Stimulated activated CD4-positive, alpha-beta T cell treated with anti-CD3 and anti-CD28 coated beads, Interleukin-15, amount 100 ng/mL, for 48 hours (primary cell): ENCODE measurements at places on chromosomes 7 and 10.

DNA sequence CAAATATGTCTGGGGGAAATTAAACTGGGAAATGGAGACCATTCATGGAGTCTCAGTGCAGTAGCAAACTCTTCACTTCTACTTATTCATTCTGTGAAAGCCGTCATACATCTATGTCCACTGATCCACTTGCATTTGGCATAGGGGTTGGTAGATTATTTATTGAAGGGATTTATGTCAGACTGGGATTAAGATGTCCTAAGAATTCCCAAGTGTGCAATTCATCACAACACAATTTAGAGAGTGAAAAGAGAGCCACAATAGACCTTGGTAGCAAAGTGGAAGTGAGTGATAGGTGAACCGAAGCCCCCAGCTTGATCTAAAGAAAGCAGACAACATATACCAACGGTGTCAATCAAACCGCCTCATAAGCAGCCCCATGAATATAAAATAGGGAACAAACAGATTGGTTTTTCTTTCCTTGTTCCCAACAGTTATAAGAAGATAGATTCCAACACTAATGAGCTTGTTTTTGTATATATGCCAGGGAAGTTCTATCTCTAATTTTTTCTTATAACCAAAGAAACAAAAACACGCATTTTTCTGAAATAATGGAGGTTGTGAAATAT, 234.3 kb downstream of the CACNA2D1 start:
- no peak for DNase-seq

GRCh38 chr10:91907914-91908336, 1.4 kb downstream of the FGFBP3 start:
- DNase-seq = no peak

- no peak for DNase-seq
Observed at GRCh38 chr10:77959384-77959783, 32.8 kb upstream of the DLG5 start.

GRCh38 chr10:22317771-22318565, 1.8 kb downstream of the COMMD3 start:
- DNase-seq = no peak

GRCh38 chr10:18664841-18665478, 5.7 kb downstream of the ARL5B start:
- no peak for DNase-seq

GRCh38 chr7:20199015-20199737, 18.0 kb downstream of the MACC1 start:
- no peak for DNase-seq

DNA sequence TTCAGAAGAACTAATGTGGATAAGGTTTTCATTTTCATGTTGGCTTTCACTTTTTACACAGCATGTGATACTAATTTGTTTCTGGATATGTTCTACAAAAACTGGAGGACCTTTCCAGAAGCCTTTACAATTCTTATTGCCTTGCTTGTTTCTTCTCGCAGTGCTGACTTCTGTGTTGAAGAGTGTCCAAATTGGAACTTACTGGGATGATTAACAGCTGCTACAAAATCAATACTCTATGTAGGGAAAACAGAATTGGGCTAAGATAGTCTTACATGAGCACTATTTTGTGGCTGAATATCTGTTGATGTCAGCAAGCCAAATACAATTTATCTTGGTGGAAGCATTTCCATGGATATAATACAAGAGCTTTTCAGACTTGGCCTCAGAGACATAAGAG, 351.2 kb downstream of the DGKB start:
- DNase-seq = no peak

- DNase-seq = no peak
Observed at GRCh38 chr10:12852687-12853086, 148.8 kb downstream of the CCDC3 start.

DNA sequence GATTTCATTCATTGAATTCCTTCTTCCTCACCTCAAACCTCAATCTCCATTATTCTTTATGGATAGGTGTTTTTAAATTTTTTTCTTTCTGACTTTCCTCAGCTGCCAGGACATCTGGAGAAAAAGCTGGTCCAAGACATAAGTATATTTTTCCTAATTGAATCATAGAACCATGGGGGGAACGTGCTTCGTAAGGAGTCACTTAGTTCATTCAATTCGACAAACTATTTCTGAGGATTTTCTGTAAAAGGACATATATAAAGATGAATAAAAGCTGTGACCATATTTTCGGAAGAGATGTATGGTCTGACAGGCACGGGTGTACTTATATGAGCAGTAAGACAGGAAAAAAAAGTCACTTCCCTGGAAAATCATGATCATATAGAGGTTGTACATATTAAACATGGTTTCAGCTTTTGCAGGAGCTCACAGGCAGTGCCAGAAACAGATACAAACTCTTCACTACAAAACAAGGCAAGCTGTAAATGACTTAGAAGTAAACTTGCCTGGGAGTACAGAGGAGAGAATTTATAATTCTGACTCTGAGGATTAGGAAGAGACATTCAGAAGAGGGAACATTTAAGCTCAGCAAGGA, 88.2 kb upstream of the EGR2 start:
- no peak for DNase-seq

DNA sequence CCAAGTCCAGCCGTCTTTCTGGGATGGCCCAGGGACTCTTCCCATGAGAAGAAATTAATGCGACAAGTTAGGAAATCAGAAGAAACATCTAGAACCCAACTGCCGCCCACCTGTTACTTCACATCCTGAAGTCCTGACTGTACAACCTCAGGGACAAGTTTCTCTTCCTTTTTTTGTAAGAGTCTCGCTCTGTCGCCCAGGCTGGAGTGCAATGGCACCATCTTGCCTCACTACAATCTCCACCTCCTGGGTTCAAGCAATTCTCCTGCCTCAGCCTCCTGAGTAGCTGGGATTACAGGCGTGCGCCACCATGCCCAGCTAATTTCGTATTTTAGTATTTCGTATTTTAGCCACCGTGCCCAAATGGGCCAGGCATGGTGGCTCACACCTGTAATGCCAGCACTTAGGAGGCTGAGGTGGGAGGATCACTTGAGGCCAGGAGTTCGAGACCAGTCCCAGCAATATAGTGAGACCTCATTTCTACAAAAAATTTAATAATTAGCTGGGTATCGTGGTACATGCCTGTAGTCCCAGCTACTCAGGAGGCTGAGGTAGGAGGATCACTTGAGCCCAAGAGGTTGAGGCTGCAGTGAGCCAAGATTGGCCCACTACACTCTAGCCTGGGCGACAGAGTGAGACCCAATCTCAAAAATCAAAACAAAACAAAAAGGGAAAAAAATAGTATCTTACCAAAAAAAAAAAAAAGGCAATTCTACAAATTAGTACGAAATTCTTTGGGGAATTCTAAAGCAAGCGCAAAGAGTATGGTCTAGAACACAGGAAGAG, 20.8 kb downstream of the LAT2 start:
- DNase-seq = no peak
